ENCODE measurements at places on chromosomes 7 and 10.

- DNase-seq = no peak
Observed at GRCh38 chr10:64535131-64535867, 1014.1 kb downstream of the REEP3 start.

DNA sequence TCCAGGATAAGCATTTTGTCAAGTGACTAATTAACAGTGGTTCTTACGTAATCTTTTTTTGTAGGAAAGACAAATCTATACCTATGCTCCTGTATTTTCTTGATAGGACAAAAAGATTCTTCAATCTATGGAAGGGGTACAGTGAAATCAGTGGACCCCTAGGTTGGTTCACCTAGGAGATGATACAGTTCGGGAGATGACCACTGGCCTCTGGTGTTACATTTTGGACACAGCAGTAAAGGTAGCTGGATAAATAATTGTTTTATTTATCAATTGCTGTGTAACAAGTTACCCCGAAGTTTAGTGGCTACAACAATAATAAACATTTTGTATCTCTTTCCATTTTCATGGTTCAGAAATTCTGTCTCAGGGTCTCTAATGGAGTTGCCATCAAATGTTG lies 288.2 kb upstream of the MAGI2 start:
- no peak for DNase-seq

DNA sequence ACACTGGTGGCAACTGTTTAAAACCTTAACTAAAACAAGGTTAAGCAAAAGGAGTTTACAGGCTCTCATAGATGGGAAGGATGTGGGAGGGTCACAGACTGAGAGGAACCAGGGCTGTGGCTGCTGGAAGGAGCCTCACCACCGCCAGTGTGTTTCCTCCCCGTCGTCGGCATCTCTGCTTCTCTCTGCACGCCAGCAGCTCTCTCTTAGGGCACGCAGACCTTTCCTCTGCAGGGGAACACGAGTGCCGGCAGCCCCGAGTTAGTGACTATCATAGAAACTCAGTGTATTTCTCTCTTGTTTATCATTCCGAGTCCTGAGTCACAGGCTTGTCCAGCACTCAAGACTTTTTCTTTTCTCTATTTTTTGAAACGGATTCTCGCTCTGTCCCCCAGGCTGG lies 8.1 kb upstream of the SH2D4B start:
- peak; percentile 65 for DNase-seq

- DNase-seq = no peak
Observed at GRCh38 chr7:64651203-64651602, 14.7 kb upstream of the ZNF107 start.

DNA sequence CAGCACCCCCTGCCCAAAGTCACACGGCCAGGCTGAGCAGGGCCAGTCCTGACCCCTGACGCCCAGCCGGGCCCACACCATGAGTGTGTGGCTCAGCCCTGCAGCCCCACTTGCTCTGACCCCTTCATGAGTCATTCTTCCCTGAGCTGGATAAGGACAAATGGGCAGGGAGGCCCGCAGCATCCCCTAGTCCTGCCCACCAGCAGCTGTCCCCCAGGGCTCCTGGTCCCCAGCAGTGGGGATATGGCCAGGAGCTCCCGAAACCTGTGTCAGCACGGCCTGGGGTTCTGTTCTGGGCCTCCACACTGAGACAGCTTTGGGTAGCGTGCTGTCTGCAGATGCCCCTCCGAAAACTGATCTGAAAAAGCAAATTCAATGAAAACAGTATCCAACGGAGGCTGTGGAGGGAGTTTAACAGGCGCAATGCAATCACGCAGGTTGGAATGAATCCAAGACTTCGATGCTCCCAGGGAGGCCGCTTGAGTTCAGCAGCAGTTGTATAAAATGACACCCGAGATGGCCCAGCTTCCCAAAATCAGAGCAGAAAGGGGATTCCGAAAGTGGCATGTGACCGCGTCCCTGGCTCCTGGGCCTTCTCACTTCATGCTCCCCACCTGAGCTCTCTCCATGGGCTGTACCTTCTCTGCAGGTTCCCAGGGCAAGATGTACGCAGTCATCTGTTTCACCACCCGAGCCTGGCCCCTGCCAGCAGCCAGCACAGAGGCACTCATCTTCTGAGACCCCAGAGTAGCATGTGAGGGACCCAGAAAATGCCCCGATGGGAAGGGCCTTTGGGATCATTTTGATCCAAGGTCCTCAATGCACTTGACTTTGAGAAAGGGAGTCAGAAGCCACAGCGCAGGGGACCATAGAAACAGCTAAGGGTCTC lies 214.1 kb downstream of the USP6NL start:
- DNase-seq = no peak

- DNase-seq = no peak
Observed at GRCh38 chr7:134698481-134698880, 51.8 kb downstream of the BPGM start.

GRCh38 chr7:80884511-80885195 lies 34.2 kb downstream of the SEMA3C start:
- DNase-seq = no peak

DNA sequence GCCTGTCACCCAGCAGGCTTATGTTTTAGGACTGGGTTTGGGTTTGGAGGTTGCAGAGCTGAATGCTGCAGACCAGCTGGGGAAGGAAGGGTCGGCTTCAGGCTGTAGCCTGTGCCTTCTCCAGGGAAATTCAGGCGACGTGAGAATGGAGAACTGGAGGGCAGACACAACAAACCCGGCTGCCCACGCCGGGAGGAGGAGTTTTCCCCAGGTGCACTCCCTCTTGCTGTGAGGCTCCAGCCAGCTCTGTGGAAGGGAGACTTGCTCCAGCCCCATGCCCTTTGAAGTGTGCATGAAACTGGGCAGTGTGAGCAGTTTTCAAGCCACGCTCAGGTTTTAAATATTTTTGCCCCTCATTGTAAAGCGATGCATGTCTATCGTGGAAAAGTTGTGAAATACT lies 279.1 kb downstream of the CCSER2 start:
- no peak for DNase-seq

GRCh38 chr10:132973903-132974241 lies 31.5 kb upstream of the CFAP46 start:
- no peak for DNase-seq

GRCh38 chr7:106618480-106618879 lies 42.5 kb downstream of the CCDC71L start:
- no peak for DNase-seq

- DNase-seq = no peak
Observed at GRCh38 chr10:124736491-124737136, 7.6 kb downstream of the FAM53B start.

DNA sequence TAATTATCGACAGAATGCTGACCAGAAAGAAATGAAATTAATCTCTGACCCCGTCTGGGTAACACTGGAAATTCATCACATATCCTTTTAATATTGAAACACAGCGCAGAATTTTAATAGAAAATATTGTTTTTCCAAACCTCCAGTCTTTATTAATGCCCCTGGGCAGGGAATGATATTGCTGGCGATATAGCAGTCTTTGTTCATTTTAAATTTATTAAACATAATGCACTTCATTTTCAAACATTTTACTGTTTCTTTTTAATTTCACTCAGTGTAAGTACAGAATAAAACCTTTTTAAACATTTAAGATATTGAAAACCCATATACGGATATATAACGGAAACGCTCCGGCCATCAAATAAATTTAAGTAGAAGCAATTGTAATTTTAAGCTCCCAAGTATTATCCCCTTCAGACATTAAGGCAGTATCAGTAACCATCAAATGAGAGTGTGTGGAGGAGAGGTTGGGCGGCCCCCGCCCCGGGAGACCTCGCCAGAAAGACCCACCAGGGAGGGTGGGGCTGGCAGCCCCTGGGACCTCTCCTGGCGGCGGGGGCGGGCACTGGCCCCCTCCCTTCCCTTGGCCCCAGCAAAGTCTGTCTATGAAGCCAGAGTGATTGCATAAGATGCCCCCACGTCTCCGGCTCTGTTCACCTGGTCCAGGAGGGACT lies 10.8 kb downstream of the UNCX start:
- DNase-seq = no peak

DNA sequence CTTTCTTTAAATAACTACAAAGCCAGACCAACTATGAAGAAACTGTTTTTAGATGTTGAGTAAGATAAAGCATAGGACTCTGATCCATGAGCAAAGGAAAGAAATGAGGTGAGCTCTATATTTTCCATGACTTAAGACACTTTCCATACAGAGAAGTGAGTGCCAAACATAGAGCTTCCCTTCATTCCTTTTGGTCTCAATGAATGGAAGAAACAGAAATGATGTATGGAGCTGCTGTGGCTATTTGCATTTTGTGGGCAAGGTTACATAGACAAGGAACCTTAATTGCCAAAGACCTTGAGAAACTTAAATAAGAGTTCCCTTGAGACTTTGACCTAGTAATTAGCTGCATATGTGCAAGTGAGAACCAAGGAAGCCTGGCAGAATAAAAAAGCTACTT lies 1152.2 kb downstream of the XPNPEP1 start:
- DNase-seq = no peak

GRCh38 chr7:95476072-95476847 lies 9.5 kb upstream of the ASB4 start:
- DNase-seq = no peak

GRCh38 chr10:77513220-77513619 lies 124.4 kb downstream of the KCNMA1 start:
- no peak for DNase-seq

DNA sequence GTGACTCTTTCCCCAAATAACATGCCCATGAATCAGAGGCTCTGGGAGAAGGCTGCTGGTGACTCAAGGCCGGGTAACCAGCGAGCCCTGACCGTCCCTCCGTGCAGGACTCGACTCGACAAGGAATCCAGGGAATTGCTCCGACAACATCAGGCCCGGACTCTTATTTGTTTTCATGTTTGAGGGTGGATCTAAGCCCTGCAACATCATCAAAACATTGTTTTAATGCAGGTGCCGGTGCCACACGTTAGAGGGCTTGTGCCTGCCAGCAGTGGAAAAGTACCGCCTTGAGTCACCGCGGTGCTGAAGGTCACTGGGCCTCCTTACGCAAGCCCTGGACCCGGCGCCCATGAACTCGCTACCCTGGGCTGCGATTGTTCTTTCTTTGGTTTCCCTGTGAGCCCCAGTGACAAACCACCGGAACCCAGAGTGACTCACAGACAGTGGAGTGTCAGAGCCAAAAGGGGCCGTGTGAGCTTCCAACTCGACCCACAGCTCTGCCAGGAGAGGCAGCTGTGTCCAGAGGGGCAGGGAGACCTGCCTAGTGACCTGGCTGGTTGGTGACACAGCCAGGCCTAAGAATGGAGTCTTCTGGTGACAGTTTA lies 139.4 kb upstream of the SHH start:
- DNase-seq = no peak

- DNase-seq = no peak
Observed at GRCh38 chr7:148838905-148839304, 45.2 kb downstream of the EZH2 start.

GRCh38 chr10:105697290-105697780 lies 1056.2 kb downstream of the SORCS3 start:
- DNase-seq = no peak

DNA sequence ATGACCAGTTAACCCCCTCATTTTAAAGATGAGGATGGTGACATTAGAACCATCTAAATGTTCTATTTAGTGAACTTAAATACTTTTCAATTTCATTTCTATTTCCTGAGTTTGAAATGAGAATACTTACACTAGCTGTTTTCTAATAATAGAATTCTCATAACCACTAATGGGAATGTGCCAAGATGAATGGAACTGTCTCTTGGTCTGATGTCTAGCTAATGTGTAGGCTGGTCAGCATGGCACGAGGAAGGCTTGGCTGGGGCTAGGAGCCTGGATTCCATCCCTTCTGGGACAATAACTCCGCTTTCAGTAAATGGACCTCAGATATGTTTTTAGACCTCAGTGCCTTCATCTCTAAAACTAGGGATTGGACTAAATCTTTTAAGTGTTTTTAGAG lies 185.8 kb upstream of the NRP1 start:
- DNase-seq = no peak

DNA sequence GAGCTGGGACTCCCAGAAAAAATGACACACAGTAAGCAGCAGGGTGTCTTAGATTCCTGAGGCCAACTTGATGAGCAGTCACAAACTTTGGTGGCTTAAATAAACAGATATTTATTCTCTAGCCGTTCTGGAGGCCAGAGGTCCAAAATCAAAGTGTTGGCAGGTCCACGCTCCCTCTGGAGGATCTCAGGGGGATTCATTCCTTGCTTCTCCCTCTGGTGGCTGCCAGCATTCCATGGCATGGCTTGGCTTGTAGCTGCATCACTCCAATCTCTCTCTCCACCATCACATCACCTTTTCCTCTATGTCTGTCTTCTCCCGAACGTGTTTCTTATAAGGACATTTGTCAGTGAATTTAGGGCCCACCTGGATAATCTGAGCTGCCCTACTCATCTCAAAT lies 98.4 kb downstream of the OSBPL3 start:
- no peak for DNase-seq

DNA sequence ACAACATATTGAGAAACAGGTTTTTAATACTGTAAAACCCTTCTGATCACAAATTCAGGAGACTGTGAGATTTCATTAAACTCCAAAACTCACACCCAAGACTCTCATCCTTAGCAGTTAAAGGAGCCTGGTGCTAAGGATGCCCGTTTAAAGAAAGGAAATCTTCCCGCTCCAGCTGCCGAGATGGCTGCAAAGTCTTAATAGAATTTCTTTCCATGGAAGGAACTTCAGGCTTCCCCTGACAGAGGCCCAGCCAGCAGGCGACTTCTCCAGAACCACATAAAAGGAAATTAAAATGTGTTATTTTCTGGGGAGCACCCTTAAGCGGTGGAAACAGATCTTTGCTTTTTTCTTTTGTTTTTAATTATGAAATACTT lies 104.7 kb upstream of the CHST15 start:
- no peak for DNase-seq

DNA sequence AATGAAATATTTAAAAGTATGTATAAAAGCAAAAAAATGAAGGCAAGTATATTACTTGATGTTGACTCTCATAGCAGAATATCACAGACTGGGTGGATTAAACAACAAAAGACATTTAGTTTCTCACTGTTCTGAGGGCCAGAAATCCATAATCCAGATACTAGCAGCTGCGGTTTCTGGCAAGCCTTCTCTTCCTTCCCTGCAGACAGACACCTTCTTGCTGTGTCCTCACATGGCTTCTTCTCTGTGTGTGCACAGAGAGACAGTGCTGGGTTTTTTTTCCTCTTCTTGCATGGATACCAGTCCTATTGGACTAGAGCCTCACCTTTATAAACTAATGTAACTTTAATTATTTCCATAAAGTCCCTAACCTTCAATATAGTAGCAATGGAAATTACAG lies 127.9 kb upstream of the AKR1E2 start:
- DNase-seq = no peak

DNA sequence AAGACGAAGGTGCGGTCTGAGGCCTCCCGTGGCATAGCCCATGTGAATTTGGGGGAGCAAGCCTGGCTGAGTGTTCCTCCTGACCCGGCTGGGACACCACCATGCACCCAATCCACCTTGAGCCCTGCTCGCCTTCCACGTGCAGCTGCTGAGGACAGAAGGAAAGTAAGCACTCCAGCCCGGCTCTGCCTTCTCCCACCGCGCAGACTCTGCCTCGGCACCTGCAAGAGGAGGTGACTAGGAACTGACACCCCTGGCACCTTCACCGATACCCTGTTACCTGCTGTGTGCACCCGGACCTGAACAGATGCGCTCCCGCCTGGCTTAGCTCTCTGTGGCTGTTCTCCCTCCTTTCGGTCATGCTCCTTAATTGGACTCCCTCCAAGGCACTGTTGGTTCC lies 57.0 kb upstream of the OPN4 start:
- DNase-seq = no peak

GRCh38 chr7:53744403-53744760 lies 708.9 kb downstream of the POM121L12 start:
- DNase-seq = no peak

Data from CD8-positive, alpha-beta T cell (primary cell).